ENCODE measurements at places on chromosomes 13 and 19. TPM values are rescaled to one million over a fixed set of nuclear protein-coding genes. Genes with fewer than 3 reads are reported as not detected.

DNA sequence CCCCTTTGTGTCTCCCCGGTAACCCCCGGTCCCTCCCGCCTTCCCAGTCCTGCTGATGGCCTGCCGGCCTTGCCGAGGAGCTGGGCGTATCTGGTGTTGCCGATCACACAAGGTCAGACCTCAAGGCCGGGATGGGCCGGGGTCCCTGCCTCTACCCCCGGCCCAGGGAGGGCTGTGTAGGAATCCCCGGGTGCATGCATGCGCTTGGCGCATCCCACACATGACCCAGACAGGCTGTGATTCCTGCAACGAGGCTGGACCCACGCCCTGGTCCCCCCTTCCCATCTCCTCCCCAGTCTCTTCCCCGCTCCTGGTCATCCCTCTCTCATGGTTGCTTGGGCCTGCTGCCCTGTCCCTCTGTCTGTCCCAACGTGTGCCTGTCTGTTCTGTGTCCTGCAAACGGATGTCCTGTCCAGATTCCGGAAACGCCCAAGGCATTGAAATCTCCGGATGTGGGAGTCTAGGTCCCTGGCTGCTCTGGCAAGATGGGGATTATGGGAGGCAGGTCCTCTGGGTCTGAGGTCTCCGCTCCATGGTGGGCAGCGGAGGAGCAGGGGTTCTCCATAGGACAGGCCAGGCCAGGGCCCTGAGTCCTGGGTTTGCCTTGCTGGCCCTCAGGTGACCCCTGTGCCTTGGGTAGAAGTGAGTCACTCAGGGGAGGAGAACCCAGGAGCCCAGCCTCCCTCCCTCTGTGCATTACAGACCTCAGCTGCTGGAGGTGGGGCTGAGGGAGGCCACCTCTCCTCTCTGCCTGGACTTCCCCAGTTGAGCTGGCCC is 1.6 kb downstream of the PKN1 start:
- peak; percentile 89 for DNase-seq

DNA sequence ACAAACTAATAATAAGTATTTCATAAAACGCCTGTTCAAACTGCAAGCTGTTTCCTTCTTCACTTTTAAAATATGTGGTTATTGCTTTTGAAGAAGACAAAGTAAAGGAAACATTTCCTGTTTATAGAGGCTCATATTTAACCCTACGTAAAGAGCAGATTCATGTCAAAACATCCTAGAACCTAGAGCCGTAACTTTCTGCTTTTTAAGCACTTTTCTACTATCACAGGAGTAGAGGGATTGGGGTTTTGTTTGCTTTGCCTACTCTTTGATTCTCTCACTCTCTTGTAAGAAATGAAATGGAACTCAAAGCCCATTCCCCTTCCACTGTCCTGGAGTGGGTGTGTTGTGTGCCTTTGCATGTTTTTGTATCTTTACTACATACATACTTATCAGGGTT is 54.0 kb upstream of the GPR183 start:
- DNase-seq: no peak

DNA sequence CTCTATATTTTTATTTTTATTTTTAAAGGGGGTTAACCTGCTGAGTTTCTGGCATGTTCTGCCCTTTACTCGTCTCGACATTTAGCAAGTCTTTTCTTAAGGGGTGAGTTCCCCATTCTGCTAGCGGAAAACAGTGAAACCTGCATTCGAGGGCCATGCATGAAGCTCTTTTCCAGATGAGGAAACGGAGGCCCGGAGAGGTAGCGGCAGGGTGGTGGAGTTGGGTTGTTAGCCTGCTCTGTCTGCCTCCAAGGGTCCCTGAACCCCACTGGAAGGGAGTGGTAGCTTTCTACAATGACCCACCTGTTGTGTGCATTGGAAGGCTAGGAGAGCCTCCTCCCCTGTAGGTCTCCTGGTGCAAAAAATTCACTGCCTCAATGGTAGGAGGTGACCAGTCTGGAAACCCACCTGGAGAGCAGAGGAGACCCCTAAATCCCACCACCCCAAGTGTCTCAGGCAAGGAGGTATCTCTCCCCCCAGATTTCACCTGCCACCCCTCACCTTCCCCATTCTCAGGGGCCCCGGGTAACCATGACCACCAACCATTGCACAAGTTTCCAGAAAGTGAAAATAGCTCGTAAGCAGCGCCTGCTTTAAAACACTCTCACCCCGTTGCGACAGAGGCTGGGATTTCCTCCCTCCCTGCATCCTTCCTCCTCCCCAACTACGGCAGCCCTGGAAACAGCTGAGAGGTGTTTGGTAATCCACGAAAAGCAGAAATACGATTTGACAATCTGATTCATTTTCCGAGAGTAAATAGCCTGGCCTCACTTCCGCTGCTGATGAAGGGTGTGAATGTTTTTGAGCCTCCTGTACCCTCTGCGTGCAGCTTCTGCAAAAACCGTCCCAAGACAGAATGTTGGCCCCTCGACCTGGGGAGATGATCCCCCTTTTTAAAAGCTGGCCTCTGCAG is 3.5 kb downstream of the KLF2 start:
- DNase-seq: peak; percentile 96

The OLFM2 gene
- 19.4 TPM for total RNA-seq

The C19orf67 gene
- not detected for total RNA-seq

The MAMSTR gene
- total RNA-seq: 0.95 TPM

The PTH2 gene
- not detected for total RNA-seq

The CRB3 gene
- 0.36 TPM for total RNA-seq

DNA sequence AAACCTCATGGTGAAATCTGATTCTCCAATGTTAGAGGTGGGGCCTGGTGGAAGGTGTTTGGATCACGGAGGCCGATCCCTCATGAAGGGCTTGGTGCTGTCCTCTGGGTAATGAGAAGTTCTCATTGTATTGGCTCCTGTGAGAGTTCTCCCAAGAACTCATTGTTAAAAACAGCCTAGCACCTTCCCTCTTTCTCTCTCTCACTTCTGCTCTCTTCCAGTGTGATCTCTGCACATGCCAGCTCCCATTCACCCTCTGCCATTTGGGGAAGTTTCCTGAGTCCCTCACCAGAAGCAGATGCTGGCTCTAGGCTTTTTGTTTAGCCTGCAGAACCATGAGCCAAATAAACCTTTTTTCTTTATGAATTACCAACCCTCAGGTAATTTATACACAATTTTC is 3.1 kb upstream of the SUCLA2 start:
- DNase-seq: no peak

The KLK7 gene
- not detected for total RNA-seq

GRCh38 chr13:72194523-72194922 is 327.5 kb upstream of the DACH1 start:
- no peak for DNase-seq

DNA sequence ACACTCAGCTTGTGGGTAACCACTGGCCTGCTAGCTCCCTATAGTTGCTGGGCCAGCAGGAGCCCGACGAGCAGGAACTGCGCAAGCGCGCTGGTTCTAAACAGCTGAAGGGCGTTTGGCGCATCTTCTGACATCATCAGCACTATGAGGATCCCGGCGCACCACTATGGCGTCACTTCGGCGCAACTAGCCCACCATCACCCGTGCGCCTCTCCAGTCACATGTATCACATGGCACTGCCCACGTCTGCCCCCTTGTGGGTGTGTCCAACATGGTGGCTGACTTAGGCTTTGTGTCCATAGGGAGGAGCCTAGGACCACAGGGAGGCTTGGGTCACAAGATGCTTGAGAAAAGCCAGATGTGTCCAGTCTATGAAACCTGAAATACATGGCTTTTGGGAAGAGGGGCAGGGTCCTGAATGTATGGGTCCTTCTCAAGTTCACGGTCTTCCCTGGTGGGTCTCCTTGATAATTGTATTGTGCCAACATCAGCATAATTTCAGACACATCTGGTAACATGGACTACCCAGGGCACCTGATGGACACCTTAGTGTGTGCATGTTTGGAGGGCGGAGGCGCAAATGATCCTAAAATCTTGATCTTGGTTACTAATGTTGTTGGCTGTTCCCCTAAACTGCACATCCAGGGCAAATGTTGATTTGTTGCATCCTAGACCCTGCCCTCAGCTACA is 18.0 kb downstream of the KLK4 start:
- DNase-seq: no peak

GRCh38 chr19:33486936-33487811 is 34.4 kb downstream of the PEPD start:
- peak; percentile 56 for DNase-seq

The SPTBN4 gene
- 2.2 TPM for total RNA-seq

- no peak for DNase-seq
Measured at GRCh38 chr13:40215747-40216146, 450.7 kb downstream of the FOXO1 start.

All from sigmoid colon (tissue), 7 donors.